ENCODE measurements at places on chromosomes 7 and 10. TPM values are rescaled to one million over a fixed set of nuclear protein-coding genes. Genes with fewer than 3 reads are reported as not detected.

GRCh38 chr10:103111918-103112877, 80.9 kb downstream of the NT5C2 start:
- DNase-seq: no peak

DNA sequence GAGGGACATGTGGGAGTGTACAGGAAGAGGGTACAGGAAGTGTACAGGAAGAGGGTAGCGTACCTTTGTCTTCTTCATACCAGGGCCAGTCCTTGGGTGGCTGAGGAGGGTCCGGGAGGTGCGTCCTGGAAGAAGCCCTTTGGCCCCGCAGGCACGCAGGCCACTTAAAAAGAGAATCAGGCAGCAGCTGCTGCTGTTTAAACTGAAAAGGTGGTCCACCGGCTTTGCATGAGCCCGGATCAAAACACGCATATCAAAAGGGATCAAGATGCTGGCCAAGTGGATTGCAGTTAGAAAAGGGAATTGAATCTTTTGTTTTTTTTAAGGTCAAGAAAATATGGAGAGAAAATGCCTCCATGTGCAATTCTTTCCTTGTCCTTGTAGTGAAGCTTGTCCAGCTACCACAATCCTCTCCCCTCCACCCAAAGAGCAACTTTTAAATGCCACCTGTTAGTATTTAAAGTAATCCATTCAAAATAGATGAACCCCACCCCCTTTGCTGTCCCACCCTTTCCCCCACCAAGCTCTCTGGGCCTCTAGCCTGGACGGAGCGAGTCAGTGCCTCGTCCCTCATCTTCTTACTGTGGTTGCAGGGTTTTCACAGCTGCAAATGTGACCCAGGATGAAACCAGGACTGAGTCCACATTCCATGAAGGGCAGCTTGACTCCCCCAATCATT, 142.8 kb downstream of the GLCCI1 start:
- no peak for DNase-seq

HHEX gene
- total RNA-seq: 5.4 TPM

STAG3 gene
- total RNA-seq: 1.1 TPM

DNA sequence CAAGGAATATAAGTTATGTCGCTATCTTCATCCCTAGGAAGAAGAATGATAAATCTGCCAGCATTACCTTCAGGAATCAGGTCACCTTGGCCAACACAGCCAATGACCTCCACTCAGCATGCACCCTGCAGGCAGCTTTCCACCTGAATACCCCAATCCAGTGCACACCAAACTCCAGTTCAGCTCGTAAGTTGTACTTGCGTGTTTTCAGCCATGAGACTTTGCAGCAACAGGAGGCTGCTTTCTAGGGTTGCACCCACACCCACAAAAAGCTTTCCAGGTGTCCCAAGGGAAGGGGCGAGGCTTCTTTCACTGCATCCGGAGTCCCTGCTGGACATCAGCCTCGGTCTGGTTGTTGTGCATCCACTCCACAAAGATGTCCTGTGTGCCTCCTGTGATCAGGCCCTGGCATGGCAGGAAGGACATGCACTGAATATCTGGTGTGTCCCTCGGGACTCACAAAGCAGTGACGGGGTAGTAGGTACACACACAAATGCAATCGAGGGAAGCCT, 282.9 kb downstream of the GRID1 start:
- no peak for DNase-seq

DNA sequence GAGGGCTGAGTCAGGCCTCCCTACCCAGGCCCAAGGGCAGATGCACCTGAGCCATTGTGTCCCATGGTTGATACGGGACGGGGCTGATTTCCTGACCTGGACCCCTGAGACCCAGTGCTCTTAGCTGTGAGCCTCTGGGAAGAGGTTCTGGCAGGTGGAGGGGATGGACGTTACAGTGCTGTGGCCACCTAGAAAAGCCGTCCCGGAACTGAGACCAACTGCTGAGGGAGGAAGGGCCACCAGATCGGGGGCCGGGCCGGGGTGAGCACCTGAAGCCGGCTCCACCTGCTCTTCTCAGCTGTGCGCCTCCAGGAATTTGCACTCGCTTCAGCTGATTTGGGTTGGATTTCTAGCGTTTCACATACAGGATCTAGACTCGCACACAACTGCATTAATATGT, 35.4 kb downstream of the CHST12 start:
- DNase-seq: peak; percentile 29
